Astrocyte (in vitro differentiated cells and primary cell): ENCODE measurements at places on chromosomes 12 and 14.

- DNase-seq = peak; percentile 85
Observed at GRCh38 chr12:86724716-86725115, 468.5 kb upstream of the MGAT4C start.

- DNase-seq = no peak
Observed at GRCh38 chr12:119840582-119840981, 36.5 kb downstream of the CIT start.

DNA sequence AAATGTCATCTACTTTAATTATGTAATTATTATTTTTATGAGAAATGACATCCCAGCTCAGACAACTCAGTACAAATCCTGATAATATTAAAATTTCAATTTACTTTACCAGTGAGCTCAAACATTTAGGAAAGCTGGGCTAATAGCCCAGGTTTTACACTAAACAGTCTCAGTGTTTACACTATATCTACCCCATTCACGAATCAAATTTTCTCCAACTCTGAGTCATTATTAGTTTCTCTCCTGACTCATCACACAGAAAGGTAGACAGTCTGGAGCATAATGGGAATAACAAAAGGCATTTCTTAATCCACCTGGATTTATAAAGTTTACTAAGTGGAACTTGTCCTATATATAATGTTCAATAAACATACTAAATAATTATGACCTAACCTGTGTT is 5.7 kb downstream of the PAWR start:
- DNase-seq = peak; percentile 86

DNA sequence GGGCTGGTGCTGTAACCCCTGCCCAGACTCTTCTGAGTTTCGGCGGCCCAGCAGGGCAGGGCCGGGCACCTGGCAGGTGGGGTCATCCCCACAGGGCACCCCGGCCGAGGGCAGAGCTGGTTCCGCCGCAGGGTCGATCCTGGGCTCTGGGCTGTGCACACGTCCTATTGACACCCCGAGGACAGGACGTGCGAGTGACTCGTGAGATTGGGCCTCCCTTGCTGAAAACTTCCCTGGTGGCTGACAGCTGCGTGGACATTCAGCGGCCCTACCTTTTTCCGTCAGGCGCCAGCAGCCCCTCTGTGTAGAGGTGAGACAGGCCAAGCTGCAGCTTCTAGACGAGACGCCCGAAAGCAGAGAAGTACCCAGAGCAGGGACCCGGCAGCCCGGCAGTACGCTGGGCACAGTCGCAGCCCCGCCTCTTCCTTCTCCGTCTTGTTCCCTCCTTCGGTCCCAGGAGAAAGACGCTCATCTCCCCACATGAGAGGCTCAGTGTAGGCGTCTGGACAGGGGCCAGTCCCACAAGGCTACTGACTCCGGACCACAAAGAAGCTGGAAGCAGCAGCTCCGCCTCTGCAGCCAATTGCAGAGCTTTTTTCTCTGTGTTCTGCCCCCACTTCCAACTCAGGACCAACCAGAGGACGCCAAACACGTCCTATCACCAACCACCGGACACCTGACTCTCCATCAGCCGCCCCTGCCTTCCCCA is at the start of gene LRCOL1:
Gene LRCOL1 (minus strand): TSS at position 532 of the 709 bp plus-strand sequence. CDS start 4,331 bp downstream, outside the sequence.
- peak; percentile 93 for DNase-seq

GRCh38 chr12:2215709-2216560 is 163.1 kb downstream of the CACNA1C start:
- peak; percentile 88 for DNase-seq

DNA sequence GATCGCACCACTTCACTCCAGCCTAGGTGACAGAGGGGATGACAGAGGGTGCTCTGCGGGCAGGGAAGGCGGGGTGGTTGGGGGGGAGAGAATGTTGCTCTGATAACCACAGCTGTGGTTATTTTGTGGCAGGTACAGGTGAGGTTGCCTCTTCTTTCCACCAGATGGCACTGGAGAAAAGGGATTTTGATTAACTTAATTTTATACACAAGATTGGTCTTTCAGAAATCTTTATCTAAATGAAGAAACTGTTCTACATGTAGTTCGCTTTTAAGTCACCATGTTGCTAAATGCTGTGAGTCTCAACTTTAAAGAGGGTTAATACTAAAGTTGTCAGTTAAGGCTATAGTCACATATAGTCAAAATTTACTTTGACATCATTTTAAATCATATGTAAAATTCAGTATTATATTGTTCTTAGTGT is 25.7 kb downstream of the FGF23 start:
- no peak for DNase-seq

DNA sequence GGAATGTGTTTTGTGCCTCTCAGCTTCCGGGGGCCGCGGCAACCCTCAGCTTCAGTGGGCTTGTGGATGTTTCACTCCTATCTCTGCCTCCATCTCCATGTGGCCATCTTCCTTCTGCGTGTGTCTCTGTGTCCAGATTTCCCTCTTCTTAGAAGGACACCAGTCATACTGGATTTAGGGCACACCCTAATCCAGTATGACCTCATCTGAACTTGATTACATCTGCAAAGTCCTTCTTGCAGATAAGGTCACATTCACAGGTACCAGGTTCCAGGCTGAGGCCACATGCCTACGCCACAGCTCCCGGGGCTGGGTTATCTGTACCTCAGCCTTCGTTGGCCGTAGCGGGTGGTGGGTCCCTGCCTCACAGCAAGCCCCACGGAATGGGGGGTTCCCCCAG is 68.9 kb downstream of the ZNF664 start:
- DNase-seq = no peak

DNA sequence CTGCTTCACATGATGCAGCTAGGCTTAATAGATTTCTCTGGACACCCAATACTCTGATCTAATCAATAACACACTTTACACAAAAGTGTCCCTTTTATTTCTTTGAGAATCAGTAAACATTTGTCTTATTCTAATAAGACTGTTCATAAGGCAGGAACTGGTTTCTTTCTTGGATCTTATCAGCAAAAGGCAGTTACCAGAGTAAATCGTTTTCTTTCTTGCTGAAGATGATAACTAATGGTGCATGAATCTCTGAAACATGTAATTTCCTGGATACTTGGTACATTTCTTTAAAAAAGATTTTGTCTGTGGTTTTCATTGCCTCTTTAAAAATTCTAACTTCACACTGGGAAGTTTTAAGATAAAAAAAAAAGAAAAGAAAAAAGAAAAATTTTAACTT is 39.6 kb downstream of the WIF1 start:
- DNase-seq = no peak

DNA sequence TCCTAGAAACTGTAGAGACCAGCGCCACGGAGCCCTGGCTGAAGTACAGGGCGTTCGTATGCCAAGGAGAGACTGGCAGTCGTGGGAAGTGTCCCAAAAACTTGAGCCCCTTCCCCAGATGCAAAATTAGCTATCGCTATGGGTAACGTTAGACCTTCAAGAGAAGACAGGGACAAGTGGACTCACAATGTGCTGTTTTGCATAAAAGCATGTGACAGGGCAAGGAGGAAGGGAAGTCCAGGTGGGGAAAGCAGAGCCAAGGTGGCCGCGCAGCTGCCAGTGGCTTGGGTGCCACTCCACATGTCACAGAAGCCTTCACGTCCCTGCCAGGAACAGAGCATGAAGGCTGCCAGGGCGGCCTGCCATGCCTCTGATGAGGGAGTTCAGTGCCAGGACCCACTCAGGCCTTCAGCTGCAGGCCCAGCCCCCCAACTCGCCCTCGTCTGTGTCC is 61.2 kb upstream of the DYNC1H1 start:
- no peak for DNase-seq

- DNase-seq = peak; percentile 72
Observed at GRCh38 chr12:101230547-101230946, 20.5 kb upstream of the SLC5A8 start.

GRCh38 chr12:89062996-89063395 is 289.3 kb downstream of the DUSP6 start:
- DNase-seq = no peak

- peak; percentile 33 for DNase-seq
Observed at GRCh38 chr12:71626768-71627167, 36.9 kb downstream of the ZFC3H1 start.

- no peak for DNase-seq
Observed at GRCh38 chr12:48777501-48778400, 11.1 kb downstream of the ADCY6 start.

GRCh38 chr14:61103541-61104339 is 122.7 kb downstream of the SLC38A6 start:
- peak; percentile 99 for DNase-seq

GRCh38 chr14:100654814-100655740 is 67.9 kb upstream of the BEGAIN start:
- DNase-seq = peak; percentile 30

GRCh38 chr14:28589792-28590191 is 176.8 kb upstream of the FOXG1 start:
- no peak for DNase-seq

DNA sequence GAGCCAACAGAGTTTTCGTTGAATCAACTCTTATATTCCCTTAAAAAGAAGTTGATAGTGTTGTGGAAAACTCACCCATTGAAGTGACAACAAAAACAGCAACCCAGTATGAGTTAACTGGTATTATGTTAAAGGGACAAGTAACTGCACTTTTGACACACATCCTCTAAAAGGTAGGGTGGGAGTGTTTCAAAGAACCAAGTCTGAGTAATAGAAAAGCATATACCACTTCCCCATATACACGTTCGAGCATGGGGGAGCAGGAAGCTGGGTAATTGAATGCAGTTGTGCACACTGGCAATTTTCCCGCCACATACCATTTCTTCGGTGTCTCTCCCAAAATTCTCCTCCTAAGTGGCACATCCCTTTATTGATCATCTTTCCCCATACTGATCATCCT is 31.5 kb downstream of the IFNG-AS1 start:
- no peak for DNase-seq

DNA sequence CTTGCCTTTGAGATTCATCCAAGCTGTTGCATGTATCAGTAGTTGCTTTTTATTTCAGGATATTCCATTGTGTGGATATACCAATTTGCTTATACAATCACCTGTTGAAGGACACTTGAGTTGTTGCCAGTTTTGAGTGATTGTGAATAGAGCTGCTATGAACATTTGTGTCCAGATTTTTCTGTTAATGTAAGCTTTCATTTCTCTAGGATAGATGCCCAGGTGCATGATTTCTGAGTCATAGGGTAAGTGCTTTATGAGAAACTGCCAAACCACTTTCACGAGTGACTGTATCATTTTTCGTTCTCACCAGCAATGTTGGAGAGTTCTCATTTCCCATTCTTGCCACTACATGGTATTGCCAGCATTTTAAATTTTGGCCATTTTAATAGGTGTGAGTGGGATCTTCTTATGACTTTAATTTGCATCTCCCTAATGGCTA is 434.6 kb upstream of the RGS6 start:
- DNase-seq = peak; percentile 87

DNA sequence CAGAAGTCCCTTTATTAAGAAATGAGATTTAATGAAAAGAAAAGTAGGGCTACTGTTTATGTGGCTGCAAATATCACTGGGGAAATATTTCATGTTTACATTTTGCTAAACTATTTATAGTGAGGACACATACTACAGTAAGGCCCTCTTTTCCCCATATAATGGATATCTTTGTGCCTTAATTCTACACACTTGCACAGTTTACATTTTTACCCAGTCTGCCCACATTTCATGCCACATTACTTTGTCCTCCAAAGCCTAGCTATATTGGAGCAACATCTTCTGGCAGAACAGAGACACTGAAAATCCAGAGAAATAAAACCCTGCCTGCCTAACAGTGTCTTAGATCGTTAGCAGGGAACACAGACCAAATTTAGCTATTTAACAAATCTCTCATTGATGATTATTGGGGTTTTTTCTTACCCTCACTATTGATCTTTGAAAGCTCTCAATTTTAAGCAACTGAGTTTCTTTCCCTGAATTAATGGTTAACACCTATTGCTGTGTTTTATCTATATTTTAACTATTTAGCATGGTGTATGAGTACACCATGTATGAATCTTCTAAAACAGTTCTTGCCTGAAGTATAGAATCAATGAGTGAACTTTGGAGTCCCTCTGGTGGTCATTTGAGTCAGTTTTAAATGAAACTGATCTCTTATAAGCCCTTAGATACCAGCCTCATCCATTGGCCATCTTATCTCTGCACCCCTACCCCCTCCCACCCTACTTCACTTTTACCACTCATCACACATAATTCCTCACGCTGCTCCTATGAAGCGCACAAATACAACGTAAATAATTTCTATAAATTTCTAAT is 170.2 kb downstream of the BCAT1 start:
- DNase-seq = peak; percentile 38

- DNase-seq = peak; percentile 41
Observed at GRCh38 chr12:59708484-59708883, 112.7 kb downstream of the SLC16A7 start.

DNA sequence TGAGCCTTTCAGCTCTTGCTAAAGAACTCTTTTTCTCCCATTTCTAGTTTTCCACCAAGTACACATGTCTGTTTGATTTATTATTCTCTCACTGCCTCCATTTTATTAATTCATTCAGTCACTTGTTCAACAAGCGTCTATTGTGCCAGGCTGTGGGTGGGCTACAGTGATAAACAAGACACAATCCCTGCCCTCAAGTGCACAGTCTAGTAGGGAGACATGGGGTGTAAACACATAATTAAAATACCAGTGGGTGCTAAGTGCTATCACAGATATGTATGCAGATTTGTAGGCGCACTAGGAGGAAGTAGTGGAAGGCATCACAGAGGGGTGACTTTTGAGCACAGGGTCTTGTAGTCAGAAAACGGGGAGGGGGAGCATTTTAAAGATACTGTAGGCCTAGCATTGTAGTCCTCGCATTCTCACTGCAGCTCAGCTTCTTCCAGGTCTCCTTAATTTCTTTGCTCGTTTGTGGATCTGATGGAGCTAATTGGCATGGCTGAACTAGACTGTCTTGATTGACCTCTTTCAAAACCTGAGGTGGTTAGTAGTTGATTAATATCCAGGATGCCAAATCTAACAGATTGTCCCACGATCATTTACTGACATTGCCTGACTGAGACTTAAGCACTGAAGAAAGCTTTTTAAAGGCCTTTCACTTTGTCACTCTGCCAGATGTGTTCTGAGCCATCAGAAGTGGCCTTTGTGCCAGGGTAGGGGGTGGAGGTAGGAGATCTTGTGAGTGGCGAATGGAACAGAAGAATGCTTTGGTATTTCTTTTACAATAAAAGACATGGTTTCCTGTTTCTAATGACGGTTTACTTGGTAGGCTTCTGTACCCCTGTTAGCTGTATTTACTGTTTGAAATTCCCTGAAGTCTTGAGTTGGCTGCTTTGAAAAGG is 116.9 kb downstream of the DIP2B start:
- peak; percentile 31 for DNase-seq
